ENCODE measurements at places on chromosomes 2 and 18.

GRCh38 chr2:11596801-11597200 lies 63.0 kb downstream of the GREB1 start:
- no peak for DNase-seq

GRCh38 chr2:168460571-168460970 lies 4.5 kb downstream of the CERS6 start:
- no peak for DNase-seq

- DNase-seq = no peak
Observed at GRCh38 chr2:73285159-73285739, 971 bp upstream of the FBXO41 start.

DNA sequence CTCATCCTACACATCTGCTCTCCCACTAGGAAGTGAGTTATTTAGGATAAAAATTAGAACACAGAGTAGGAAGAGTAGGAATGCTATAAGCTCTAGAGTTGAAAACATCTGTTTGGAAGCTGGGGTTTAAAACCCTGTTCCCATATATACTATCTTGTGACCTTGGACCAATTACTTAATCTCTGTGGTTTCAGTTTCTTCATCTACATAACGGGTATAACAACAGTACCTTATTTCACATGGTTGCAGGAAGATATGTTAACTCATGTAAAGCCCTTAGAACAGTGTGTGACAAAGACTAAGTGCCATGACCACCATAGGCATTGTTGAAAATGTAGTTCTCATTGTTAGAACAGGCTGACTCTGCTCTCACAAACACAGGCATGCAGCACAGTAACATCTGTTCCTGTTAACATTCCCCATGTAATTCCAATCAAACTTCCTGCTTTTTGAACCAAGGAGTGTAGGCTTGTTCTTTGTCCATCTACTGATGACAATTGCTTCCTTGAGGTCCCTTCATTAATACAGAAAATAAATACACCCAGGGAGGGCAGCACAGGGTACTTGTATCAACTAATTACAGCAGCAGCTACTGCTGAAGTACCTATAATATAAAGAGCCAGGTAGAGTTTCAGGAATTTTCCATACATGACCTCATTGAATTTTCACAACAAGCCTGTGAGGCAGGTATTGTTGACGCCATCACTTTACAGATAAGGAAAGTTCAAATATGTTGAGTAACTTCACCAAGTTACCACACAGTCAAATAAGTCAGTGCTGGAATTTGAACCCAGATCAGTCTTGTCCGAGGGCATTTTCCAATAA lies 204.2 kb downstream of the L3MBTL4 start:
- DNase-seq = no peak

DNA sequence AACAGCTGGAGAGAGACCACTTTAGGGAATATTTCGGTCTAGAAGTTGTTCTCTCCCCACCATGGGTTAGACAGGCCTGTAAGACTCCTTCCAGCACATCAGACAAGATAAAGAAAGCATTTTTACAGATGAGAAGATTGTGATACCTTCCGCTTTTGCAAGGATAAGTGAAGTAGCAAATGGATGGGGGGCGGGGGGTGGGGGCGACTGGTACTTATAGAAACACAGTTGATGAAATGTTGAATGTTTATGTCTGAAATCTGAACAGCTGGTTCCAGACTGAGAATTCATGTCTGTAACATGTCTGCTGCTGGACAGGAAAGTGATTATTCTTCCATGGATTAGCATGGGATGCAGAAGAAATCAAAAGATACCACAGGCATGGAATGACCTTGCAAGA lies 90.5 kb upstream of the FN1 start:
- DNase-seq = no peak

GRCh38 chr18:26543373-26543772 lies 5.0 kb downstream of the KCTD1 start:
- DNase-seq = no peak

DNA sequence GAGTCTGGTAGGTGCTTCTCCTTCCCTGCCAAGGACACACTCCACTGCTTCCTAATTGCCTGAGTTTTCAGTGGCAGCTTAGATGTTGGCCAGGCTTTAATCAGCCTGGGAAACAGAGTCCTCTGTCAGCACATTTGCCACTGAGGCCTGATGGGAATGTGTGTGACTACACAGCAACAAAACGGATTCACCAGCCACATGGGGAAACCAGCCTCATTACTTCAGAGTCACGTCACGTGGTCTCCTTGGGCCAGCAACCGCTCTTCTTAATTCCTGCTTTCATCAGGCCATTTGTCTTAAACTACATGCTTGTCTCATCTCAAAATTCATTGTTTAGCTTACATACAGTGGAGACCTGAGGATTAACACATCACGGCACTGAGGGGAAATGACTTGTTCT lies 93.9 kb upstream of the LTBP1 start:
- no peak for DNase-seq

GRCh38 chr2:102417946-102418345 lies 5.0 kb upstream of the IL18RAP start:
- DNase-seq = no peak

DNA sequence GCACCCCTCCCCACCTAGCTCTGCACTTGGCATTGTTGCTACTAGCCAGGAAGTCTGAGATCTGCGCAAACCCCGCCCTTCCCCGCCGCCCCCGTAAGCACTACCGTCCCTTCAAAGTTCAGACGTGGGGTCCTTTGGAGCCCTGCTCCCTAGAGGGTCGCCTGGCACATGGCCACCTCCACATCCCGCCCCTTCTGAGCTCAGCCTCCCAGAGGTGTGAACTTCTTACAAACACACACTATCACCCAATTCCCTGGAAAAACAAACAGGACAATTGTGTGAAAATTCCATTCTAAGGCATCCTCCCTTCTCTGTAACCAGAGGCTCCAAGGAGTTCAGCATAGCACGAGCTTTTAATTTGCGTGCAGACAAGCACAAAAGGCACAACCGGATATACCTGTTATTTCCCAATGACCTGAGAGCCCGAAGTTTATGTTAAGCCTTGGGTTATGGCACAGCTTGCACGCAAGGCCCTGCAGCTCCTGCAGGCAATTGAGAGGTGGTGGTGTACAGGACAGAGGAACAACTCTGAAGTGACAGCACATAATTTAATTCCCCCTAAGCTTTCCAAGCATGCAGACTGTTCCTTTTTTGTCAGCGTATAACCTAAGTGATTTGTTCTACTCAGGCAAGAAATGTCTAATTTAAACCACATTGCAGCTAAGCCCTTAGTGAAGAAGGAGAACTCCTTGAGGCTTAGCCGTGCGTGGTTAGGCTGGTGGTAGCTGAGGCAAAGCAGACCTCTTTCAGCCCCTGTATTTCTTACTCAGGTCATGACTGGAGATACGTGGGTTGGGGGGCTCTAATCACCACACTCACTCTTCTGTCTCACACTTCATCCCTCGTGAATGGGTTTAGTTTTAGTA lies 20.3 kb upstream of the CYP1B1 start:
- no peak for DNase-seq

GRCh38 chr18:6661692-6662415 lies 67.7 kb upstream of the ARHGAP28 start:
- DNase-seq = no peak

DNA sequence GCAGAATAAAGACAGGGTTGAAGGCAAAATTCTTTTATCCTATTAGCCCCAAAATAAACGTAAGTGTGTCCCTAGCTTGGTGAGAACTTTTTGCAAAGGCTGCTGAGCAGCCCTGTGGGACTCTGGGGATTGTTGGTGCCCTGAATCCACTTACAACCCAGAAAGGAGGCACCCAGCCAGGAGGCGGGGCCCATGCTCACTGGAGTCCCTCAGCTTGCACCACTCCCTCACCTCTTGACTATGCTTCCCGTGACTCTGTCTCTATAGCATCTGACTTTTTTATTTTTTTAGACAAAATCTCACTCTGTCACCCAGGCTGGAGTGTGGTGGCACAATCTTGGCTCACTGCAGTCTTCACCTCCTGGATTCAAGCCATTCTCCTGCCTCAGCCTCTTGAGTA lies 15.8 kb upstream of the COL6A3 start:
- no peak for DNase-seq

DNA sequence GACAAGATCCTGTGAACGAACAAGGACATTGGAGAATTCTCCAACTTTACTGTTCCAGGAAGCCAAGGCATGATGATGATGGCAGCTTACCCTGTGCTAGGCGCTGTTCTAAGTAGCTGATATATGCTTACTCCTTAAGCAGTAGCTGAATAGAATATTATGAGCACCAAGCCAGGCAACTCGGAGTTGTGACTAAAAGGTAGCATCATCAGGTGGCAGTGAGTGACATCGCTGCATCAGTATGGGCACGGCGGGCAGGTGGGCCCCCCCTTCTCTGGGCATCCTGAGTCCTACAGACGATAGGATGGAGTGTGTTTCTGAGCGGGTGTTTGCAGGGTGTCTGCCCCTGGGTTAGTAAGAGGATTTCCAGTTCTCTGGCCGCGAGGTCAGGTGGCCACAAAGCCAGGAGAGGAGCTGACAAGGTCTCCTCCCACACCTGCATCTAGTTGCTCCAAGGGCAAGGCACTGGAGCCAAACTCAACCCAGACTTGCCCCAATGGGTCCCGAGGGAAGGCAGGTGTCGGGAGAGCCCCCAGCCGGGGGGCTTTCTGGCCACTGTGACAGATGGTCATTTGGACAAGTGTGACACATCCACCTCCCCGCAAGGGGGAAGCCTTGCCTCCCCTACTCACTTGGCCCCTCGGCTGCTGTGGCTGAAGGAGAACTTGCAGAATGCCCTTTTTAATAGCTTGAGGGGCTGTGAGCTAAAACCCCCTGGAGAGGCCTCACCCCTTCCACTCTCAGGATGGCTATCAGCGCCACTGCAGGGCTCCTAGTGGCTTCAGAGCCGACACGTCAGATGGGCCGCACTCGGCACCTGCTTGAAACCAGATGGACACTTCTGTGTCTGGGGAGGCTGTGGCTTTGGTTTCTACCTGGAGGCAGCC lies 55.5 kb downstream of the CRACDL start:
- no peak for DNase-seq

DNA sequence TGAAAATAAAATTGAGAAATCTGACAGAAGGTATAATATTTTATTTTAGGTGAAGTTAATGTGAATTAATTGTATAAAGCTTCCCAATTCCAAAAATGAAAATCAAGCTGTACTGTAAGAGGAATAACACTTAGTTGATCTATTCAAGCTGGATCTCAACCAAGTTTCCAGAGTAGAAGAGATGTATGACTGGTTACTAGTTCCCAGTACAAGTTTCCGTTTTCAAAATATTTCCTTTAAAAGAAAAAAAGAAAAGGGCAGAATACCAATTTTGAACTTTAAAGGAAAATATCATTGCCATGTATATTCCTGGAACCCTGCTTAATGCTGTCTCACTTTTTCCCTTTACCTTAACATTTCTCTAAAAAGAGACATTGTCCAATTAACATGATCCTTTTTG lies 308.5 kb downstream of the IRS1 start:
- no peak for DNase-seq

GRCh38 chr2:237411092-237411601 lies 2.8 kb downstream of the COL6A3 start:
- no peak for DNase-seq

GRCh38 chr2:134819334-134819733 lies 19.1 kb upstream of the ACMSD start:
- DNase-seq = no peak

GRCh38 chr2:38146907-38147307 lies 71.0 kb upstream of the CYP1B1 start:
- no peak for DNase-seq

DNA sequence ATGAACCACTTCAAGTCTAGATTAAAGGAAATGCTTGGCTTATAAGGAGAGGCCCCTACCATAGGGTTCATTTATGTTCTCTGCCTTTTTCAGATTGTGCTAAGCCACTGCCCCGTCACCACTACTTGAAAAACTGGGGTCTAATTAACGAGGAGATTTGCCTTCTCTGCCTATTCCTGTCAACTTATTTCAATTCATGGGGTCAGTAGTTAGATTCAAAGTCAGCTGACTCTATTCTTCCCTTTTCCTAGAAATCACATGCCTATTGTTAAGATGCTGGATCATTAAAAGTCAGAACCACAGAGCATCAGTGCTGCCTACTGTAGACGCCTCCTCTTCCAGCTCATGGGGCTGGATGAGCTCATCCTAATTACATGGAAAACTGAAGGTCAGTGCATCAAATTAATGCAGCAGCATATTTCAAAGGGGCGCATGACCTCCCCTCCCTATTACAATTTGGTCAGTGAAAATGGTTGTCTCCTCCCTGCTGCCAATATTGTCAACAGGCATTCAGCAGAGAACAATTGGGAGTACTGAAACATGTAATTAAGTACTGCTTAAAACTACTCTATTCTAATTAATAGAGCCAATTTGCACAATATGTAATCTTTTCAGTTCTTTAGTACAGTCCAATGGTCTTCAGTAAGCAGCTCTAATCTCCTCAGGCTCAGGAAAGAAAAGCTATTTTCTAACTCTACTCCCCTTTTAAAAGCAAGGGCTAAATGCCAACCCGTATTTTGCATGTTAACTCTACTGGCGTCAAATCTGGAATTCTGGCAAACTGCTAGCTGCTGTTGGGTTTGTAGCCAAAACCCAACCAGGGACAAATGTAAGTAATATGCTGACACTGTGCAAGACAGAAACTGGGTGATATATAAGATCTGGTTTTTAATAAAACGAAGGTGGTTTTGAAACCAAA lies 117.4 kb upstream of the ITGB6 start:
- no peak for DNase-seq

DNA sequence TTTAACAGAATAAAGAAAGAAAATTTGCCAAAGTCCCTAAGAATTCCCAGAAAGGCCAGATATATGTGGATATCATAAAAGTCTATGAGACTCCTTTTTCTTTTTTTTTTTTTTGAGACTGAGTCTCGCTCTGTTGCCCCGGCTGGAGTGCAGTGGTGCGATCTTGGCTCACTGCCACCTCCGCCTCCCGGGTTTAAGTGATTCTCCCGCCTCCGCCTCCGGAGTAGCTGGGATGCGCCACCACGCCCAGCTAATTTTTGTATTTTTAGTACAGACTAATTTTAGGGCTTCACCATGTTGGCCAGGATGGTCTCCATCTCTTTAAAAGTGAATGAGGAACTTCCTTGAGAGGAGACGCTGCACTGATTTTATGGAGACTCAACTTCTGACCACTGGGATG lies 335.2 kb downstream of the FBXO15 start:
- no peak for DNase-seq

GRCh38 chr2:80303909-80304837 lies at the start of gene LRRTM1:
TSS of gene LRRTM1 (minus strand) at chr2:80304752. CDS start at chr2:80303819, 933 bp downstream.
- DNase-seq = no peak

DNA sequence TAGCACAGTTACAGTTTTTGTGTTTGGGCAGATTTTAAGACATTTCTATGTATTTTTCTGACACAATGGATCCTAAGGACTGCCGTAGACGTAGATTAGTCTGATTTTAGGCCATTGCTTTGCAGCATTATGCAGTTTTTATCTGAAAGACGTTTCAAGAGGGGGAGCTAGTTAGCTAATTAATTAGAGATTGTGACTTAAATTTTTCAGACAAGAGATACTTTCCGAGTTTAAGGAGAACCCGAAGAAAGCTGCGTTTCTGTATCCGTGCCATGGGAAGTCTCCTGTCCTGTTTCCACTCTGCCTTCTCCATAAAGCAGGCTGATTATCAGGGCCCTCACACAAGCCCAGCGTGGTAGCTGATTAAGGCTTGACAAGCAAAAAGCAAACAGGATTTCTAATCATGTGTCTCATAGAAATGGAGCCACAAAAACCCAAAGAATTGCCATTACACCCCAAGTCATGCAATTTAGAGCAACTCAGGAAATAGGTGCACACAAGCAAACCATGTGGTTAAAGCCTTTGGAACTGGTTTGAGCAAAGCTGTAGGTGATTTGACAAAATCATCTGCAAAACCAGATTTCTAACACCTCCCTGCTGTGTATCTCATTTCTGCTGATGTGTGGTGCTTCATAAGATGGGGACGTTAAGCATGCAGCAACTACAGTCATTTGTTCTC lies 808.1 kb downstream of the RNF144A start:
- no peak for DNase-seq
